ENCODE measurements at places on chromosomes 13 and 19. TPM values are rescaled to one million over a fixed set of nuclear protein-coding genes. Genes with fewer than 3 reads are reported as not detected.

- no peaks in the 10 kb centered on the region for H3K27me3 ChIP-seq
- no peak overlapping the region for H3K27ac ChIP-seq
- no peak for DNase-seq
These were observed 2.4 kb upstream of the NFIC start for GRCh38 chr19:3363841-3364500.

GRCh38 chr13:31772231-31772630, 32.9 kb downstream of the RXFP2 start:
- no peaks in the 10 kb centered on the region for H3K36me3 ChIP-seq
- no peak overlapping the region for H3K27ac ChIP-seq
- peaks cover 2% of the 10 kb centered on the region for H3K27me3 ChIP-seq

DNA sequence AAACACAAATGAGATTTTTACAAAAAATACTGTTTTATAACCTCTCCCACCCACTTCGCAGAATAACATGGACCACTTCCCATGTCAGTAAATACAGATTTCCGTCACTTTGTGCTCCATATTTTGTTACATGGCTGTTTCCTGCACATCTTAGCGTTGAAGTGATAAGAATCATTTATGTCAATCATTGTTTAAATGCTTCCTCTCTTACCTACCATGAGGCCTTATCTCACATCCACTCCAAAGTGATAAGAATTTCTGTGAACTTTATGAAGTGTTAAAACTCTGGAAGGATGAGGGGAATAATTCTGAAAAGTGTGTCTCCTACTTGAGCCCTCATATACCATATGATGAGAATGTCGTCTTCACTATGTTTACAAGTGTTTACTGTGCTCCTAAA, 36.6 kb upstream of the IL17D start:
- H3K27me3 ChIP-seq, result no peaks in the 10 kb centered on the region
- no peaks in the 10 kb centered on the region for H3K36me3 ChIP-seq
- no peak overlapping the region for H3K27ac ChIP-seq
- H3K4me1 ChIP-seq, result no peaks in the 10 kb centered on the region

DNA sequence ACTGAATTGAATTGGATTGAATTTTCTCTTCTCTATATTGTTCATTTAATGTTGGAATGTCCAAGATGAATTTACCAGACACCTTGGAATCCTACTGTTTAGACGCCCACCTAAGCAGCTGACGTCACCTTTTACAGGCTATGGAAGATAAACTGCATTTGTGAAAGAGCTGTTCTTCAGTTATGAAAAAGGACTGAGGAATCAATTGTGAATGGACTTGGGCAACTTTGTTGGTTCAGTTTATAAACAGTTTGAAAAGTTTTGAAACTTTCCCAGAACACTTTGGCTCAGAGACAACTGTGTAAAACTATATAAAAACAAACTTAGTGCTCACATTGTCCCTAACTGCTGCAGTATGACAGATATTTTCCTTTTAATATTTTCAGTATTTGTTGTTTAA, 590.8 kb upstream of the SPRY2 start:
- H3K27me3 ChIP-seq, result no peaks in the 10 kb centered on the region
- H3K4me1 ChIP-seq, result no peaks in the 10 kb centered on the region
- H3K4me3 ChIP-seq, result no peak overlapping the region
- no peaks in the 10 kb centered on the region for H3K36me3 ChIP-seq
- no peak overlapping the region for H3K27ac ChIP-seq
- DNase-seq, result no peak

- no peak overlapping the region for H3K27ac ChIP-seq
- no peaks in the 10 kb centered on the region for H3K4me1 ChIP-seq
- no peak overlapping the region for H3K4me3 ChIP-seq
- no peak for DNase-seq
- no peaks in the 10 kb centered on the region for H3K27me3 ChIP-seq
These were observed 222.5 kb downstream of the OXGR1 start for GRCh38 chr13:96771486-96772367.

- peaks cover 19% of the 10 kb centered on the region for H3K4me1 ChIP-seq
- H3K27ac ChIP-seq, result no peak overlapping the region
- H3K27me3 ChIP-seq, result no peaks in the 10 kb centered on the region
These were observed 2.6 kb downstream of the HMG20B start for GRCh38 chr19:3575260-3575741.

DNA sequence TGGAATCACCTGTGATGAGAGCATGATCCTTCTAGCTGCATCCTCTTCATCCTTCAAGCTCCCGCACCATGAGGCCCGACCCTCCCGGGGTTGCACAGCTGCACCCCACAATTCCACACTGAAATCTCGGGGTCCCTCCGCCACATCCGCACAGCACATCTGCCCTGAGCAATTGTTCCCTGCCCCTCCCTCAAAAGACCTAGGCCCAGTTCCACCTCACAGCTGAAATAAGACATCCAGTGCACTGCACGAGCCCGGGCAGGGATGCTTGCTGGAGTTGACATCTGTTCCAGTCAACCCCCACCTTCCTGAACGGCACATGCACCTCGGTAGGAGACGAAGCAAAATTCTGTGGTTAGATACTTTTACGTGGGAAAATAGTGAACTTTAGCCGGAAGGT, 14.7 kb upstream of the SOX1 start:
- H3K4me1 ChIP-seq, result no peaks in the 10 kb centered on the region
- H3K27me3 ChIP-seq, result peaks cover 15% of the 10 kb centered on the region
- no peak overlapping the region for H3K27ac ChIP-seq

The FFAR3 gene
- total RNA-seq, result 1.7 TPM

DNA sequence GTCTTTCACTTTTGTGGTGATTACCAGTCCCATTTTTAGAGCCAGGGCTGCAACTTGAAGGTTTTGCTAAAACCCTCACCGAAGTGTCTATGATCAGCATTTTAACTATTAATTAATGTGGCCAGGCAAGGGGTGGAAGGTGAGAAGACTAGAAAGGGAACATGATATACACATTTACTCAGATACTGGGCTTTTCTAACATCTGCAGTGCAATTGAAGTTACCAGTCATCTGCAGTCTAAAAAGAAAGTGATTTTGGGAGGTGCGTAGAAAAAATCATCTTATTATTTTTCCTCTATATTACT, 481 bp downstream of the ALOX5AP start:
- peak overlapping the region; percentile 93 for H3K4me3 ChIP-seq
- H3K27me3 ChIP-seq, result no peaks in the 10 kb centered on the region
- peaks cover 61% of the 10 kb centered on the region for H3K4me1 ChIP-seq
- DNase-seq, result no peak
- H3K27ac ChIP-seq, result peak overlapping the region; percentile 70

The RNF113B gene
- not detected for total RNA-seq

DNA sequence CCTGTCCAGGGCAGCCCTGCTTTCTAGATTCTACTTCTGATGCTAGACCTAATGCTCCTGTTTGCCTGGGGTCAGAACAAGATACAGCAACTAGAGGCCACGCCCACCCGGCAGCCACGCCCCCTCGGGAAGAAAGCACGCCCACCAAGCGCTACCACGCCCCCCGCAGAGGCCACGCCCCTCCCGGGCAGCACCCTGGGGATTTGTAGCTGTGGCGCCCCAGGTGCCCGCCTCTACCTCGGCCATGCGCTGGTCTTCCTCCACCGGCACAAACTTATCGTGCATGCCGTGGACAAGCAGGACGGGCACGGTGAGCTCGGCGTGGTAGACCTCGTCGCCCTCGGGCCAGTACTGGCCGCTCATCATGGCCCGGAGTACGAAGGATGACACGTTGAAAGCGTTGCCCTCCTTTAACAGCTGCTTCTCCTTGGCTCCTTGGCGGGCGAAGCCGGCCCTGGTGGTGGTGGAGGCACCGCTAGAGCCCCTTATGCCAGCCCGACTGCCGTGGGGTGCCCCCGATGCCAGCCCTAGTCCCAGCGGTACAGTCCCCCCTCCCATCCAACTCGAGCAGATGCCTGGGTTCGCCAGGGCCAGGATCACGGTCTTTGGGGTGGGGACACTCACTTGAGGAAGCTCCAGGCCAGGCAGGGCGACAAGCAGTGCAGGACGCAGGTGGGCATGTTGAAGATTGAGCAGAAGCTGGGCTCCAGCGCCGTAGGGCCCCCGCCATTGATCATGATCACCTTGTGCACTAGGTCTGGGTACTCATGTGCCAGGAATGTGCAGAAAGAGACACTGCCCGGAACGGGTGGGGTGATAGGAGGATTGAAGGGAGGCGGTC, 9.0 kb downstream of the ABHD8 start:
- peaks cover 11% of the 10 kb centered on the region for H3K4me1 ChIP-seq
- peak; percentile 32 for DNase-seq
- H3K27ac ChIP-seq, result no peak overlapping the region
- H3K4me3 ChIP-seq, result no peak overlapping the region

The FAM124A gene
- total RNA-seq, result not detected

The SIGLECL1 gene
- total RNA-seq, result not detected

- H3K4me3 ChIP-seq, result no peak overlapping the region
- no peaks in the 10 kb centered on the region for H3K4me1 ChIP-seq
- H3K27ac ChIP-seq, result no peak overlapping the region
- DNase-seq, result no peak
These were observed 1574.4 kb upstream of the PRR20A start for GRCh38 chr13:55566334-55566733.

- H3K27me3 ChIP-seq, result peaks cover 2% of the 10 kb centered on the region
- H3K4me3 ChIP-seq, result no peak overlapping the region
- H3K27ac ChIP-seq, result no peak overlapping the region
- DNase-seq, result no peak
- H3K4me1 ChIP-seq, result no peaks in the 10 kb centered on the region
These were observed 229.1 kb upstream of the TSHZ3 start for GRCh38 chr19:31578326-31578725.

The CSNK1A1L gene
- total RNA-seq, result not detected

The PEX11G gene
- not detected for total RNA-seq

DNA sequence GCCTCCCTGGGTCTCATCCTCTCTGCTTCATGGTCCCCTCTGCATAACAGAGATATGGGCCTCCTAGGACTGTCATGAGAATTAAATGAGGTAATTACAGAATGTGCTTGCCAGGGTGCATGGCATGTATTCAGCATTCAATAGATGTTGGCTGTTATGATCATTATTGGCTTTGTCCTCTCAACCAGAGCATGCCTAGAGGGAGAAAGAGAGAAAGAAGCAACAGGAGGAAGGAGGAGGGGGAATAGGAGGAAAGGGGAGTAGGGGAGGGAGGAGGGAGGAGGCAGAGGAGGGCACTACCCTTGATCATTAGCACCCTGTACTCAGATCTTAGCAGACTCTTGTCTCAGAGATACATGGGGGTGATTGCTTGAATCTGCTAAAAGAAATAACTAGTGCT, 41.0 kb upstream of the SIAH3 start:
- peaks cover 6% of the 10 kb centered on the region for H3K27me3 ChIP-seq
- H3K4me1 ChIP-seq, result no peaks in the 10 kb centered on the region
- DNase-seq, result no peak
- no peaks in the 10 kb centered on the region for H3K36me3 ChIP-seq

DNA sequence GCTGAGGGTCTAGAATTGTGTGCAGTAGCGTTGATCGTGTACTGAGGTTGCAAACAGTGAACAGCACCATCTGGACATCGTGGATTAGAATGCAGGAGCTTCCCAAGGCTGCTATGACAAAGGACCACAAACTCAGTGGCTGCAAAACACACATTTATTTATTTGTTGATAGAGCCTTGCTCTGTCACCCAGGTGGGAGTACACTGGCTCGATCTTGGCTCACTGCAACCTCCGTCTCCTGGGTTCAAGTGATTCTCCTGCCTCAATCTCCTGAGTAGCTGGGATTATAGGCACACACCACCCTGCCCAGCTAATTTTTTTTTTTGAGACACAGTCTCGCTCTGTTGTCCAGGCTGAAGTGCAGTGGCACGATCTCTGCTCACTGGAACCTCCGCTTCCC, 2.3 kb upstream of the UHRF1 start:
- H3K4me3 ChIP-seq, result no peak overlapping the region
- H3K27ac ChIP-seq, result no peak overlapping the region
- no peak for DNase-seq
- no peaks in the 10 kb centered on the region for H3K27me3 ChIP-seq

DNA sequence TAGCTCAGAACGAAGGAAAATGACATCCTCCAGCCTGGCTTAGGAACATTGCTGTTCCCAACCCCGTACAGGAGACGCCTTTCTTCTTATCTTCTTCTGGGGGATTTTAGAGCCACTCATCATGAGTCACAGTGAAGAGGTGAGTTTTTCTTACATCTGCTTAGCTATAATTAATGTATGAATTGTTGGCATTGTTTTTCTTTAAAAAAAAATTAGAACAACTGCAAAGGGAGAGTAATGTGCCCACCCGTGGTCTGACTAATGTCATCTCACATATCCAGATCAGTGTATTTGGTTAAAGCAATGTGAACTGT, 310.6 kb upstream of the TSHZ3 start:
- no peaks in the 10 kb centered on the region for H3K4me1 ChIP-seq
- no peak overlapping the region for H3K4me3 ChIP-seq
- H3K27ac ChIP-seq, result no peak overlapping the region
- no peak for DNase-seq
- H3K27me3 ChIP-seq, result no peaks in the 10 kb centered on the region

DNA sequence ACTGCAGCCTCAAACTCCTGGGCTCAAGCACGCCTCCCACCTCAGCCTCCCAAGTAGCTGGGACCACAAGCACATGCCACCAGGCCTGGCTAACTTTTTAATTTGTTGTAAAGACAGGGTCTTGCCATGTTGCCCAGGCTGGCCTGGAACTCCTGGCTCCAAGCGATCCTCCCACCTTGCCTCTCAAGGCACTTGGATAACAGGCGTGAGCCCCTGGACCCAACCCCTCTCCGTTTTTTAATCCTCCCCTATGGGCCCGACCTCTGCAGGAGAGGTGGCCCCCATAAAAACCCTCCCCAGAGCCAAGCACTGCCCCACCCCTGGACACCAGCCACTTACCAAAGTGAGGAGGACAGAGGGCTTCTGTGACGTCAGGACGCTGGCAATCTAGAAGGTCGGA, 28.6 kb downstream of the PEPD start:
- no peak overlapping the region for H3K4me3 ChIP-seq
- H3K27me3 ChIP-seq, result no peaks in the 10 kb centered on the region
- H3K4me1 ChIP-seq, result no peaks in the 10 kb centered on the region
- no peak for DNase-seq

The CPB2 gene
- not detected for total RNA-seq

- peak; percentile 7 for DNase-seq
- no peaks in the 10 kb centered on the region for H3K4me1 ChIP-seq
- H3K4me3 ChIP-seq, result no peak overlapping the region
- H3K27me3 ChIP-seq, result no peaks in the 10 kb centered on the region
- H3K36me3 ChIP-seq, result peaks cover 54% of the 10 kb centered on the region
- H3K27ac ChIP-seq, result no peak overlapping the region
These were observed 22.8 kb downstream of the HAUS8 start for GRCh38 chr19:17052439-17052838.

GRCh38 chr19:4557971-4558941, 1.2 kb downstream of the SEMA6B start:
- no peaks in the 10 kb centered on the region for H3K4me1 ChIP-seq
- H3K36me3 ChIP-seq, result no peaks in the 10 kb centered on the region
- H3K27me3 ChIP-seq, result no peaks in the 10 kb centered on the region
- H3K27ac ChIP-seq, result no peak overlapping the region
- no peak overlapping the region for H3K4me3 ChIP-seq

GRCh38 chr13:51222686-51223559, 725 bp downstream of the FAM124A start:
- peaks cover 11% of the 10 kb centered on the region for H3K4me1 ChIP-seq
- H3K27me3 ChIP-seq, result peaks cover 44% of the 10 kb centered on the region
- H3K27ac ChIP-seq, result no peak overlapping the region
- DNase-seq, result peak; percentile 19
- no peak overlapping the region for H3K4me3 ChIP-seq

All from CD4-positive, CD25-positive, alpha-beta regulatory T cell (primary cell).